ENCODE measurements at places on chromosomes 3 and 15.
A peak's percentile ranks its signal among the peaks of the same experiment; 100 is the strongest.

DNA sequence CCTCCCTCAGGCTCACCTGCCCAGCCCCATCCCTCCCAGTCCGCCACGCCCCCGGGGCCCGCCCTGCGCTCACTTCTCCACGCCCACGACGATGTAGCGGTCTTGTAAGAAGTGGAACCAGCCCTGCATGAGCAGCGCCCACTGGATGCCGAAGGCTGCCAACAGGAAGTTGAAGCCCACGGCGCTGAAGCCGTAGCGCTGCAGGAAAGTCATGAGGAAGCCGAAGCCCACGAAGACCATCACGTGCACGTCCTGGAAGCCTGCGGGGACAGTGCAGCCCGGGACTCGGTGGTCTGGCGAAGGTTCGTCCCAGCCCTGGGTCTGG is 9.7 kb downstream of the RHCG start:
- peak; percentile 27 for DNase-seq

DNA sequence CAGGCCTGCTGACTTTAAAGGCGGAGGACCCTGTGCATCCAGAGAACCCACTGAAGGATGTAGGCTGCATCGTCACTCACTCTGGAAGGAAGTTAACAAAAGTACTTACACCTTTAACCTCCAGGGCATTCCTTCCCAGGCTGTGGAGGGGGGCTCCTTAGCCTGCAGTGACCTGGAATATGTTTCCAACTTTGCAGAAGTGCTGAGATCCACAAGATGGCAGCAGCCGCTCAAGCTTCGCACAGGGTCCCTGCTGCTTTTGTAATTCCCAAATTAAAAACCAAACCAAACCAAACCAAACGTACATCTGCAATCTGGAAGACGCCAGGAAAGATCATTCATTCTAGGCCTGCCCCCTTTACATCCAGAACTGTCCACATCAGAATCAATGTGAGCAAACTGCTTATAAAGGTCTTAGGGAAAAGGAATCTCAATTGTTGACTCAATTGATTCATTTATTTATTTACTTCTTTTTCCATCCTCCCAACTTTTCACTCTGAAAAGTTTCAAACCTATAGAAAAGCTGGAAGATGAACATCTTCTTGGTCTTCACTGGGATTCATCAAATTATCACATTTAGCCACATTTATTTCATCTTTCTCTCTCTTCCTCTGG is 70.5 kb upstream of the KLHL25 start:
- DNase-seq = peak; percentile 10

DNA sequence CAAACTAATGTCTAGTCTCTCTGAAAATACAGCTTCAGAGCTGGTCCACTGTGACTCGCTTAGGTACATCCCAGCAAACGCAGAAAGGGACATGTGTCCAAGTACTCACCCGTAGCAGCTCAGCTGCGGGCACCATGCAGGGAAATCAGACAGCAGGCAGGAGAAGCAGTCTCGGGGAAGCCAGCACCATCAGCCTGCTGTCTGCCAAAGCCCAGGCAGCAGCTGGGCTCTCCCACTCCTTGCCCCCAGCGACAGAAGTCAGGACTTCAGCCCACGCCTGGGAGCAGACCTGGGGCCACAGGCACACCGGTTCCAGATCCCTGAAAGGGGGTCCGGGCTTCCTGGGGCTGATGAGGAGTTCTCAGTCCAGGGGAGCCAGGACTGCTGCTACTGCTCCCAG is 34.9 kb downstream of the SEMA5B start:
- no peak for DNase-seq

GRCh38 chr15:60316961-60317360 is 80.8 kb downstream of the ANXA2 start:
- DNase-seq = no peak

DNA sequence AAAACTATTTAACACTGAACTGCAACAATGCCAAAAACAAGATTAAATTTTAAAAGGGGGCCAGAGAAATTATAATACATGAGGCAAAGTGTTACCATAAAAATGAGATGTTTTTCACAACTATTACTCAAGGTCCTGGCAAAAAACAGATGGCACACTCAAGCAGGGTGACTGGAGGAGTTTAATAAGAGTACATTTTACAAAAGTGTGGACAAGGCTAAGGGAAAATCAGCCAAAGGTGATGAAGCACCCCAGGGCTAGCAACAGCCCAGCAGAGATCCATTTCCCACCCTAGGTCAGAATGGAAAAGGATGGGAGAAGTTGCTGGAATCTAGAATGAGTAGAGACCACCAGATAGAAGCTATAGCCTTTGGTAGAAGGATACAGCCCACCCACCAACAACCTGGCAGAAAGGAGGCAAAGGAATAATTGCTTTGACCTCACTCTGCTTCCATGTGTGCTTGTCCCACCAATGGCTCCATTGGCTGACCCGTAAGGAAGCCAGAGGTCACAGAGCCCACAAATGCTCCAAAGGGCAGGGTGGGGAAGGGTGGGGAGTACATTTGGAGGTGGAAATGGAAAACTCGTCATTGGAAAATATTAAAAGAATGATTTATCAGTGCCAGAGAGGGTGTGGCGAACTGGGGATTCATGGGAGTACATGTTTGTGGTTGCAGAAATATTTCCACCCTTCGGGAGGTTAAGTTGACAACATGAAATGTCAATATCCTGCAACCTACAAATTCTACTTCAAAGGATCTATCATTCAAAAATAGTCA is 161.0 kb upstream of the UBE2E2 start:
- DNase-seq = no peak
